ENCODE measurements at places on chromosomes 12 and 14.

GRCh38 chr14:101077481-101078074, 174.1 kb upstream of the RTL1 start:
- ATAC-seq, result no peak

GRCh38 chr12:18932211-18932610, 194.3 kb downstream of the CAPZA3 start:
- ATAC-seq, result no peak

DNA sequence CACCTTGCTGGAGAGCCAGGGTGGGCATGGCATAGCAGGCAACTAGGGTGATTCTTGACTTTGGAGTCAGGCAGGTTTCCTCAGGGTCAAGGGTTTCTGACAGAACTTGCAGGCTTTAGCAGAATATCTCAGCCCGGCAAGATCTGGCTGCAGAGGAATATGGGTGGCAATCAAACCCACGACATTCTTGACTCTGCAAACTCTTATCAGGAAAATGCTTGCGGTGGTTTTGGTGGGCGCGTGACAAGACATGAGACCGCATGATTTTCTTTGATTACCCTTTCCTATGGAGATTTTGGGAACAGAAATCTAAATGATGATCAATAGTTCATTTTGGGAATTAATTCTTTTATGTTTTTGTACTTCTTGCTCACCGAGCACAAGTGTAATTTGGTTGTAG, 449.5 kb downstream of the VRK1 start:
- ATAC-seq, result no peak

GRCh38 chr14:76591266-76591665, 170.0 kb upstream of the VASH1 start:
- ATAC-seq, result no peak

GRCh38 chr14:75806352-75806832, 145.3 kb downstream of the TTLL5 start:
- no peak for ATAC-seq

- peak; percentile 50 for ATAC-seq
Observed at GRCh38 chr14:65169351-65169750, 67.0 kb upstream of the MAX start.

GRCh38 chr12:94769047-94769420, 118.7 kb upstream of the TMCC3 start:
- ATAC-seq, result no peak

- ATAC-seq, result peak; percentile 91
Observed at GRCh38 chr14:64266239-64266638, 27.9 kb downstream of the ESR2 start.

DNA sequence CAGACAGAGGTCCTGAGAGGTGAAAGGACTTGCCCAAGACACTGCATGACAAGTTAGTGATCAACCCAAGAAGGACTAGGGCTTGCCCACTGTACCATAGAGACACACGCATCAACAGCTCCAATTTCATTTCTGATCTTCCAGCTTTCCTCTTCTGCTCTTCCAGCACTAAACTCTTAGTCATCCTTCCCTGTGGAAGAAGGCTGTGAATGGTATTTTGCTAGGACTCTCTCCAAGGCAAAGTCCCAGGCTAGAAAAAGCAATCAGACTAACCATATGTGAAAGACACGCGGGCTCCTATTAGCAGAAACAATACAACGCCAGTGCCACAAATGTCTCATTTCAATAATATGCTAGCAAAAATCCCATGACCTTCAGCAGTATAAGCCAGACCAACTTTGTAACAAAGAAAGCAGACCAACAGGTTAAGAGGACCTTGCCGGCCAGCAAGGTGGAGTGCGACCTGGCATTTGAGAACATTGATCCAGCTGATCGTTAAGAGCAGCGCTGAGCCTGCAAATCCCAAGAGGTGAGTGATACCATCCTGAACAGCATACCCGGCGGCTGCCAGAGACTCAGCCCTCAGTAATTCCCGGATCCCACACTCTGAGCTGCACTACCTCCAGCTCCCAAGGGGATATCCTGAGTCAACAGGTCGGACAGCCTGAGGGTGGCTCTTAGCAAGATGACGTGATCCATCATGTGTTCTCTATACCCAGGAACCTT, 132.5 kb downstream of the FOXN3 start:
- ATAC-seq, result no peak

DNA sequence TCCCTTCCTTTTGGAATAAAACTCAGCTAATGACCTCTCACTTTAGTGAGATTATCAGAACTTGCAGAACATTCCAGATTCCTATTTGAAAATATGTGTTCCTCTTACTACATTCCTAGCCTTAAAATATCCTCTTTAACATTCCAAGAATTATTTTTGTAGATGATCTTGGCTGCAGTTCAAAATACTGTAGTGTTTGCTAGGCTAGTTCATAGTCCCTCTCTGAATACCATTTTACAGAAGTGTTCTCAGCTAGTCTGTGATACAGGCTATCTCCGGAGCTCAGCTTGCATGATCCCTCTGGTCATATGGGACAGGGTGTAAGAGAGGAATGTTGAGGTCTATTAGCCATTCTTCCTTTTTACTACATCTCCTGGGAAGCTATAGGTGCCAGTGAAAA, 17.6 kb upstream of the GPR33 start:
- no peak for ATAC-seq

DNA sequence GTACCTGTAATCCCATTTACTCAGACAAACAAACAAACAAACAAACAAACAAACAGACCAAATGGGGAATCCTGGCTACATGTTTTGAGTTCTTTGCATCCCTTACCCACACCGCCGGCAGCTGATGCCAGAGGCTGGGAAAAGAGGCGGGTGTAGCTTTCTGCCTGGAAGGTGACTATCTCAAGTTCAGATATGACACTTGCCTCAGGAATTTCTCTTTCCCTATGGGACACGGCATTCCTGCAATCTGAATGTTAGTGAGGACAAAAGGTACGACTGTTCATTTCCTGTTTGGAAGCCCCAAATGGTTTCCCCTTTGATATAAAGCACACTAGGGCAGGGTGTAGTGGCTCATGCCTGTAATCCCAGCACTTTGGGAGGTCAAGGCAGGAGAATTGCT, 2.9 kb downstream of the MYL2 start:
- no peak for ATAC-seq

DNA sequence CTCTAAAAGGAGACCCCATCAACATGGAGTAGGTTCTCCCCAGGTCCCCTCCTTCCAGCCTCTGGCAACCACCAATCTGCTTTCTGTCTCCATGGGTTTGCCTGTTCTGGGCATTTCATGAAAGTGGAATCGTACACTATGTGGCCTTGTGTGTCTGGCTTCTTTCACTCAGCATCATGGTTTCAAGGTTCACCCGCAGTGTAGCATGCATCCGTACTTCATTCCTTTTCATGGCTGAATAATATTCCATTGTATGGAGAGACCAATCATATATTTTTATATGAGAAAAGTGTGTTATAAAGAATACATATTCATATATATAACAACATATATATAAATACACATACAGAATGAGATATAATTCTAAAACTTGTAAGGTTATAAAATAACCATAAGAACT, 19.8 kb downstream of the NCOR2 start:
- no peak for ATAC-seq

DNA sequence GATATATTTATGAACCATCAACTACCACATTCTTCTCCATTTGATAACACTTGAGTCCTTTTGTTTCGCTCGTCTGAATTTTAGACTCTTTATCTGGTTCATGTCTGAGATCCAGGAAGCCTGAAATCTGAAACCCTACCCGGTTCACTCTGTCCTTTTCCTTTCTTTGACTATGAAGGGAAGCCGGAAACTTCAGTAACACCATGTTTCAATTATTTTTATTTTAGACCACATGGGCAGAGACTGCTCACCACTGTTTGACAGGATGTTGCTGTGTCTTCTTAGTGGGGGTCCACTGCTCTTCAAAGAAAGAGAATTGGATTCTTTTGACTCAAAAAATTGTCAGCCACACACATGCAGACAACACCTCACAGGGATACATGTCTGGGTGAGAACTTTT, 331.9 kb upstream of the FLRT2 start:
- no peak for ATAC-seq

DNA sequence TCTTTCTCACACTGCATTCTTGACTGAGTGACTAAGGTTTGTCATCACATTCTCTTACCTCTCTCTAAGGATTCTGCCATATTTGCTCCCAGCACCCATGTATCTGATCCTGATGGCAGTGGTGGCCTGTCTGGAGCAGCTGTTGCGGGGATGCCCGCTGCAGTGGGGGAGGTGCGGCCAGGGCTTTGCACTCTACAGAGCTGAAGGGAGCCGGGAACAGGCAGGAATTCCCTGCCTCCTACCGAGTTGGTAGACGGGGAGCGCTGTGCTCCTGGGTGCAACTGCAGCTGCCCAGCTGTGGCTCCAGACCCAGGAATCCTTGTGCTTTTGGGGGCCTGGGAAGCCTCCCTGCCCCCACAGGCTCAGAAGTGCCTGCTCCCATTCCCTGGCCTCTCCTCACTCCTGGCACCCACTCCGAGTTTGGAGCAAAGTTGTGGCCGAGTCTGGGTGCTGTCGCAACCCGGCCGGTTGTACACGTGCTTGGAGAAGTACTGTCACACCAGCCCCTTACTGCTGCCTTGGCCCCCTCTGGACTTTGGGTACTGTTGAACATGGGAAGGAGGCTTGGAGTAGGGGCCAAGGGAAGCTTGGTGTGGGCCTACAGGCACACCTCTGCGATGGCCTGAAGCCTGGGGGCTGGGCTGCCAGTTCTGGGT, 106.9 kb upstream of the OR4E1 start:
- ATAC-seq, result no peak

GRCh38 chr14:33996462-33996861, 45.6 kb upstream of the EGLN3 start:
- ATAC-seq, result no peak

GRCh38 chr12:43942379-43942778, 106.5 kb downstream of the TMEM117 start:
- ATAC-seq, result no peak

DNA sequence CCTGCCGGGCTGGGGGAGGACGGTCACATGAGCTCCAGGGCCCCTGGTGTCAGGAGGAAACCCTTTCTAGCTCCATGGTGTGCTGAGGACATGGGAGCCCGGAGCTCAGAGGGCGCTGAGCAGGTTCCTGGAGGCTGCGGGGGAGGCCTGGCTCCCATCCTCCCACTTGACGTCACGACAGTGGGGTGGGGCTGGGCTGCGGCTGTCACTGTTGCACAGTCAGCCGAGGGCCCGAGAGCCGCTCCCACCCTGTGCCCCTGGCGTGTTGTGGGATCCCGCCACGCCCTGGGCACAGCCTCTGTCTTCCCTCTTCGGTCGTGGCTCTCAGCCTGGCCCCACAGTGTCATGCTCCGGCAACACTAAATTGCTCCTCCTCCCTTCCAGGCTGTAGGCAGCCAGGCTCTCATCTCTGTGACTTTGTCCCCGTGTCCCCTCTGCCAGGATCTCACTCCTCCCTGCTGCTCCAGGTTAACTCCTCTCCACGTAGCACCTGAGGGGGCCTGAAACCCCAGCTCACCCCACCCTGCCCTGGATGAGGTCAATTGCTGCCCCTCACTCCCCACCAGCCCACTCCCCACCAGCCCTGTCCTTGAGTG, 33.0 kb downstream of the BEGAIN start:
- no peak for ATAC-seq

- ATAC-seq, result peak; percentile 82
Observed at GRCh38 chr14:20469890-20470602, 840 bp downstream of the PNP start.

- ATAC-seq, result no peak
Observed at GRCh38 chr14:83478741-83479140, 1945.1 kb upstream of the SEL1L start.

- ATAC-seq, result no peak
Observed at GRCh38 chr12:99282086-99282485, 365.5 kb upstream of the GARIN6 start.
